ENCODE measurements at places on chromosomes 4 and X.

DNA sequence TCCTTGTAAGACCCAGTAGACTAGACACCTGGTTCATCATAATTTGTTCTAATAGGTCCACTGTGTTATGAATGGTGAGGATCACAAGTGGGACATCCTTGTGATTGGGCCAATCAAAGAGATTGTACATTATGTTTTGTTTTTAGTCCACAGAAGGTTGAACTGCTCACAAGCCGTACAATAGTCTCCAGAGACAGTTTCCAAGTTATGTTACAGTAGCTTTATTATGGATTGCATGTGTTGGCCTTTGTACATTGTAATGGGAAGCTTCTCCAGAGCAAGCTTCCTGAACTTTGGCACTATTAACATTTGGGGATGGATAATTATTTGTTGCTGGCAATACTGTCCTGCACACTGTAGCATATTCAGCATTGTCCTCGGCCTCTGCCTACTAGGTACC is 86.1 kb downstream of the MAGEB10 start:
- no peak for DNase-seq

GRCh38 chr4:152460488-152460887 is 75.4 kb downstream of the FBXW7 start:
- DNase-seq: no peak

- DNase-seq: no peak
These were observed 303.2 kb downstream of the TEX13C start for GRCh38 chrX:125622899-125623298.

GRCh38 chr4:8385611-8386010 is 54.9 kb downstream of the ACOX3 start:
- DNase-seq: no peak

GRCh38 chrX:118062048-118062789 is 54.4 kb downstream of the KLHL13 start:
- no peak for DNase-seq

DNA sequence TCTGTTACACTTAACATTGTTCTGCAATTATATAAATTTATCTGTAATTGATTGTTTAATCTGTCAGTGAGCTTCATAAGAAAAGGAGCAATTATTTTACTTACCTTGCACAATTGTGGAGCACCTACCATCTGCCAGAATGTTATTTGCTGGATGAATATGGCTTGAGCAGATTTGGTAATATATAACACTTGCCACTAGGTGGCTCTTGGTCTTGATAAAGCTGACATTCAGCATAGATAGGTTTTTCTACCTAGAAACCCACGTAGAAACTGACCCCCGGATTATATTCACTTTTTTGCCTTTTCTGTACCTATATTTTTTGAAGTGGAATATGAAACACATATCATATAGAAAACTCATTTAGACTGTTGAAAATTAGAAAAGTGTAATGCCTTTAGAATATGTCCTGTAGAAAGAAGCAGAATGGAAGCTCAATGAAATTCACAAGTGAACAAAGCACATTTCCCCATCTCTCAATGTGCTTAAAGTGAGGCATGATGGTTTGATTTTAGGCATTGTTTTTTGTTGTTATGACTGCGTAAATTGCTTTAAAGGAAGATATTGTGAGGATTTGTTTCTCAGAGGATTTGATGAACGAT is 9.5 kb downstream of the RBPJ start:
- peak; percentile 25 for DNase-seq

- DNase-seq: no peak
These were observed 44.1 kb upstream of the TLL1 start for GRCh38 chr4:165828928-165829327.

DNA sequence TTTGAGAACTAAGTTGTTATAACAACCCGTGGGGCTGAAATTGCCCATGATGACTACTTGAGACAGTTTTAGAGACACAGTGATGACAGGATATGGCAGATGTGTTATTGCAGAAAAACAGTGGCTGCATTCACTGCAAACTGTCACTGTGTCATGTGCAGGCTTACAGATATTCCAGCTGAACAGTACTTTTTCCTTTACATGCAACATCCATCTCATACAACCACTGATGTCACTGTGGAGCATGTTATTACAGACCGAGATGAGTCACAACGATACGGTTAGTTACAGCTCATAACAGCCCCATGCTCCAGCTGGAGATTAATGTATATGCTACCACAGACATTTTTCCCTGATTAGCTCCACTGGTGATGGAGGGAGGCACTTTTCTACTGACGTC is 207.4 kb downstream of the TMA16 start:
- no peak for DNase-seq

DNA sequence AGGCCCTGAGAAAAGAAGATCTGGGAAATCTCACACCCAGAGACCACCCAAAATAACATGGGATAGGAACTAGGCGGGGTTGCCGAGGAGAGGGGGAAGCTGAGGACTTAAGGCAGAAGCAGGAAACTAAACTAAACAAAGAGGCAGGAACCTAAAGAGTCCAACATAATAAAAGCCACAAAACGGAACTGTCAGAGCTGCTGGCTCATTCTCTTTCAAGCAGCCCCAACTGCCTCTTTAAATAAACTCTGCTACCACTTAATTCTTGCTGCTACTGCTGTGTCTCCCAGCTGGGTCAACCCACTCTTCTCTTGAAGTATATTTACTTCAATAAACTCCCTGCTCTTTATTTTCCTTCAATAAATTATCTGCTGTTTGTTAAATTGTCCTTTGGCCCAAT is 44.5 kb downstream of the MAGEB16 start:
- no peak for DNase-seq

GRCh38 chr4:112552668-112553067 is 36.7 kb upstream of the NEUROG2 start:
- no peak for DNase-seq

DNA sequence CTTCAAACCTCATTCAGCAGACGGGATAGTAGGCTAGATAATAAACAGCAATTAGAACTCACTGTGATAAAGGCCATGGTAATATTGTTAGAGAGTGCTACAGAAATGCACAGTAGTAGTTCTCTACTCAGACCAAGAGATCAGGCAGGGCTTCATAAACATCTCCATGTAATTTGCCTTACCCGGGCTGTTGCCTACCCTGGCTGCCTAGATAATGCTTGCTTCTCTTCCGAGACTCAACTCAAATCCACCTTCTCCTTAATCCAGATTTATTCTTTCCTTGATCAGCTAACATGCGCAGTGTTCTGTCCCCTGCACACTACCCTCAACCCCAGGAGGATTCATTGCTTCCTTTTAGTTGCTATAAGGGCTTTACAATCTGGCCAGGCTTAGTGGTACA is 21.8 kb downstream of the ANK2 start:
- no peak for DNase-seq

DNA sequence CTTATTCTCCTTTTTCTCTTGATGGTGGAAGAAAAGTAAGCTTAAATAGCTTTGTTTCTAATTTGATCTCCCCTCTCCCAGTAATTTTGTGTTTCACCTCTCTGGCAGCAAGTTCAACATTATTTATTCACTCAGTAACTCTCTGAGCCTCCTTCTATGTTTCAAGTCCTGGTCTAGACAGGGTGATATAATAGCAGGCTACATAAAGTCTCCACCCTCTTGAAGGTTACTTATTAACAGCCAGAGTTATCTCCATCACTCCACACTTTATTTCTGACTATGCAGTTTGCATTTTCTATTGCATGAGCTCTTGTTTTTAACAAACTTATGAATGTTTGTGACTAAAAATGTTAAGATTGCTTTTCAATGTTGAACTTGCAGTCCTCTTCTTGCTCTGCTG is 17.8 kb upstream of the ANOS1 start:
- no peak for DNase-seq

DNA sequence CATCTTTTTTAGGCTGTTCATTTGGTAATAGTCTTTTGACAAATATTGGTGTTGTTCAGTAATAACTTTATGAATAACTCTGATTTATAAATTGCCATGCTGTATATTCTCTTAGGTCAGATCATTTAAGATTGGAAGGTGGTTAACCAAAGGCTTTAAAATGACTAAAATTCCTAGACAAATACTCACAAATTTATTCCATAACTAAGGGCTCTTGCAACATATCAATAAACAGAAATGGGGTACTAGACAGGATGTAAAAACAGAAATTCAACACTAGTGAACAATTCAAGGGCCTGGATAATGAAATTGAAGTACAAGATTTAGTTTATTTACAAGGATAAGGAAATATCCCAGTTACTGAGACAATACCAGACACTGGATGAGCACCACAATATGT is 328.6 kb downstream of the PCDH19 start:
- DNase-seq: no peak

DNA sequence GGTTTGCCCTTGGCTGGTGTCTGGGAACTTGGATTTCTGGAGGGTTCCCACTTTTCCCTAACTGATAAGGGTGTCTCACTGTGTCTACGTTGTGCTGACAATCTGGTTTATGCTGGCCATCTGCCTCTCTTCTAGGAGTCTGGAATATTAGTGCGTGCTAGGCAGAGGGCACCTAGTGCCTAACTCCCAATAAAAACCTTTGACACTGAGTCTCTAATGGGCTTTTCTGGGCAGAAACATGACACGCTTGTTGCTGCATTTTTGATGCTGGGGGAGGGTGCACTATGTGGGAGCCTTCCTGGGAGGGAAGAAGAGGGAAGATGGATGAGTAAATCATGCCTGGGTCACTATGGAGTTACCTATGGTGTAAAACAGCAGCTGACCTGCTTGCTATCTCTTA is 16.3 kb upstream of the ZNF41 start:
- DNase-seq: no peak

GRCh38 chr4:170022211-170022610 is 4.0 kb downstream of the MFAP3L start:
- no peak for DNase-seq

- no peak for DNase-seq
These were observed 118.0 kb downstream of the SHISA3 start for GRCh38 chr4:42515156-42515884.

- no peak for DNase-seq
These were observed 95.9 kb upstream of the FAT1 start for GRCh38 chr4:186819342-186820086.

DNA sequence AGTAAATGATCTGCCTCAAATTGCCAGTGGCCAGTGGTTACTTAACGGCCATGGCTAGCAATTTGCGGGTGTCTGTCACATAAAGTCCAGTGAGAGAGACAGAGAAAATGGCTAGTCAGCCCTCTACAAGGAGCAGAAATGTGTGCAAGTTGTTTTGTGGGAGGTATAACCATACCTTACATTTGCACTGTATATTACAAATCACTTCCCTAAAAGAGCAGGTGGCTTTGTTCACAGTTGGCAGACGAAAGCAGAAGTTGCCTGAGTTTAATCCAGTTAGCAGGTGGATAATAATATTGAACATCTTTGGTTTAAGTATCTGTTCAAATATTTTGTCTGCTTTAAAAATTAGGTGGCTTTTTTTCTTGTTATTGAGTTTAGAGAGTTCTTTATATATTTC is 15.6 kb downstream of the SRPX start:
- no peak for DNase-seq

DNA sequence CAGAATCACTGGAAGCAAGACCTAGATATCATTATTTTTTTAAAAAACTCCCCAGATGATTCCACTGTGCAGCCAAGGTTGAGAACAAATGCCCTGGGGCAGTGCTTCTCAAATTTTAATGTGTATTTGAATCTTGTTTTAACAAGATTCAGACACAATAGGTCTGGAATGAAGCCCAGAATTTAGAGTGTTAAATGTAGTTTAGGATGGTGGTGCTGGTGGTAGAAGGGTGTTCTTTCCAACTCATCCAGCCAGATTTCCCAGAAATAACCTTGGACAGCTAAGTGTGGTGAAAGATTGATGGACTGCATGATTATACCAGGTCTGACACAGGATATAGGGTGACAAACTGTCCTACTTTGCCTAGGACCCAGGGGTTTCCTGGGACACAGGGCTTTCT is 120.1 kb upstream of the MED14 start:
- DNase-seq: no peak

DNA sequence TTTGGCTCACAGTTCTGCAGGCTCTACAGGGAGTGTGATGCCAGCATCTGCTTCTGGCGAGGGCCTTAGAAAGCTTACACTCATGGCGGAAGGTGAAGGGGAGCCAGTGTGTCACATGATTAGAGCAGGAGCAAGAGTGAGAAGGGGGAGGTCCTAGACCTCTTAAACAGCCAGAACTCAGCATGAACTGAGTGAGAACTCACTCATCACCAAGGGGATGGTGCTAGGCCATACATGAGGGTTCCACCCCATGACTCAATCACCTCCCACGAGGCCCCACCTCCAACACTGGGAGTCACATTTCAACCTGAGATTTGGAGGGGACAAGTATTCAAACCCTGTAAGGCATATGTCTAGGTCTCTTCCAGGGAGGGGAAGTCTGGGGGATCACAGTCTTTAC is 33.4 kb downstream of the SPRY1 start:
- DNase-seq: no peak

- DNase-seq: no peak
These were observed 769.2 kb upstream of the EPHA5 start for GRCh38 chr4:66439508-66439907.

GRCh38 chrX:46599051-46599560 is 25.5 kb downstream of the CHST7 start:
- DNase-seq: no peak

- no peak for DNase-seq
These were observed 113.8 kb downstream of the PCDH19 start for GRCh38 chrX:100296183-100296753.

- DNase-seq: no peak
These were observed 3.6 kb downstream of the GEMIN8 start for GRCh38 chrX:14026121-14026520.

- no peak for DNase-seq
These were observed 5.8 kb downstream of the ABLIM2 start for GRCh38 chr4:8152865-8153257.

DNA sequence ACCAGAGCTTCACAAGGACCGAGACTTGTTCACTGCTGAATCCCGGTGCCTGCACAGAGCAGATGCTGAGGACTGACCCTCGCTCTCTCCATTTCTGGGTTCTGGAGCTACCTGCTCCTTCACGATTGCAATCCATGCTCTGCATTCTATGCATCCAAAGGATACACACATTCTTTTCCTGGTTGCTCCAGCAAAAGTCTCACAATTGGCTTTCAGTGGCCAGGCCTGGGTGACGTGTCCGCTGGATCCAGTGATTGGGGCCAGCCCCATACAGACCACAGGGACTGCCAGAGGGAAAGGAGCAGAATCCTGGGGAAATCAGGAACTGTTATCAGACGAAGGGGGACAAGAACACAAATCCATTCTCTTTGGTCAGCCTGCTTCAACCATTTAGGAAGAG is 14.9 kb upstream of the CDKN2AIP start:
- DNase-seq: no peak

DNA sequence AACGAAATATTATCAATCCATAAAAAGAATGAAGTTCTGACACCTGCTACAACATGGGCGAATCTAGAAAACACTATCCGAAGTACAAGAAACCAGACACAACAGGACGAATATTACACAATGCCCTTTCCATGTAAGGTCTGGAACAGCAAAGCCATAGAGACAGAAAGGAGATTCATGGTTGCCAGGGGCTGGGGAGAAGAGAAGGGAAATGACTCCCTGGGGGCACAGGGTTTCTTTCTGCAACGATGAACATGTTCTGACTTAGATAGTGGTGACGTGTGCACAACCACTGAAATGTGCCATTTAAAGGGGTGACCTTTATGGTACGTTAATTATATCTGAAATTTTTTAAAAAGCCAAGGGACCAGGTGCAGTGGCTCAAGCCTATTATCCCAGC is 28.3 kb downstream of the GPR143 start:
- DNase-seq: no peak

GRCh38 chr4:135239964-135240363 is 1038.4 kb upstream of the PABPC4L start:
- no peak for DNase-seq
